ENCODE measurements at places on chromosomes 7 and 10.

DNA sequence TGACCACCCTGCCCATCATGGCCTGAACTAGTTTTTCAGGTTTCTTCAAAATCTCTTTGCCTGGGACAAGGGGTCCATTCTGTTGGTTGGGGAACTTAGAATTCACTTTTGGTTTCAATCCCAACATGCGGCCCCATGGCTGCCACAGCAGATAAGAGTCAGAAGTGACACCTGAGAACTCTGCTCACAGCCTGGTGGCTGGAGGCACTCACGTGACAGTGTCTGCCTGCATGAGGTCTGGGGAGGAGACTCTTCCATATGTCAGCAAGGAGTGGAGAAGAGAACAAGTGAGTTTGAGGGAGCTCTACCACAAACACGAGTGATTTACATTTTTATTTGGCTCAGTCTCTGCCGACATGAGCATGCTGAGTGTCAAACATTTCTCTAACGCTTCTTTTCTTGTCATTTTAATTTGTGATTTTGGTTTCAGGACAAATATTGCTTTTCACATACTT, 370.4 kb downstream of the TNS3 start:
- no peak overlapping the region for H3K4me3 ChIP-seq
- H3K27ac ChIP-seq, result no peak overlapping the region
- H3K27me3 ChIP-seq, result no peaks in the 10 kb centered on the region

DNA sequence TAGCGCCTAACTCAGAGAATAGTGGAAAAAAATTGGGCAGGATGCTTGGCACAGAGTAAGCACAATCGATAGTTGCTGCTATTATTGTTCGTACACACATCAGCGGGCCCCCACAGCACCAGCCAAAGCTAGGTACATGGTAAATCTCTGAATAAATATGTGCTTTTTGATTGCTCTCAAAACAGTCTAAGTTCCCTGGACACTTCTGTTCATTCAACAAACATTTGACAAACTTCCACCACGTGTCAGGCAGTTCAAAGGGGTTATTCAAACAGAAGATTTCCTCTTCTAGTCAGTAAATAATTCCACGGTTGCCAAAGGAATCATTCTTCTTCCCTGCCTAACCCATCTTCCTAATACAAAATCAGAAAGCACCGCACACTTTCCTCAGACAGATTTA, 150.8 kb downstream of the DGKI start:
- DNase-seq, result no peak
- no peaks in the 10 kb centered on the region for H3K36me3 ChIP-seq
- no peaks in the 10 kb centered on the region for H3K27me3 ChIP-seq
- H3K27ac ChIP-seq, result no peak overlapping the region
- H3K4me3 ChIP-seq, result no peak overlapping the region

- H3K27ac ChIP-seq, result no peak overlapping the region
- no peak overlapping the region for H3K4me3 ChIP-seq
- H3K4me1 ChIP-seq, result no peaks in the 10 kb centered on the region
- no peak for DNase-seq
These were observed 10.3 kb downstream of the HTRA1 start for GRCh38 chr10:122471531-122472177.

DNA sequence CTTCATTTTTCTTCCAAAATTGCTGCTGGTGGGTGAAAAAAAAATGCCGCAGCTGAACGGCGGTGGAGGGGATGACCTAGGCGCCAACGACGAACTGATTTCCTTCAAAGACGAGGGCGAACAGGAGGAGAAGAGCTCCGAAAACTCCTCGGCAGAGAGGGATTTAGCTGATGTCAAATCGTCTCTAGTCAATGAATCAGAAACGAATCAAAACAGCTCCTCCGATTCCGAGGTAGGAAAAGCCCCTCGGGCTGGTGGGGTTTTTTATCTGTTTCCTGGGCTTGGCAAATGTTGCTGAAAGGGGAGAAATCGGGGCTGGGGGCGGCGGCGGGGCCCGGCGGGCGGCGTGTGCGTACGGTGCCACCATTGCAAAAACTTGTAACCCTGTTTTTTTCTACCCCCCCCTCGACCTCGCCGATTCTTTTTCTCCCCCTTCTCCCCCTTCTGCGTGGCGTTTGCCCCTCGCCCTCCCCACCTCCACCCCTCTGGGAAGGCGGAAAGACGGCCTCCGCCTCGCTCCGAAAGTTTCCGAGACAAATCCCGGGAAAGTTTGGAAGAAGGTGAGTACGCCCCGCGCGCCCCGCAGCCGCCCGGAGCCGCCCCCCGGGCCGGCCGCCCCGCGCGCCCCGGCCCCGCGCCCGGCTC, 789 bp downstream of the TCF7L2 start:
- peak overlapping the region; percentile 62 for H3K4me3 ChIP-seq
- no peak overlapping the region for H3K27ac ChIP-seq
- DNase-seq, result peak; percentile 18
- no peaks in the 10 kb centered on the region for H3K4me1 ChIP-seq
- no peaks in the 10 kb centered on the region for H3K36me3 ChIP-seq
- H3K27me3 ChIP-seq, result peaks cover 68% of the 10 kb centered on the region

DNA sequence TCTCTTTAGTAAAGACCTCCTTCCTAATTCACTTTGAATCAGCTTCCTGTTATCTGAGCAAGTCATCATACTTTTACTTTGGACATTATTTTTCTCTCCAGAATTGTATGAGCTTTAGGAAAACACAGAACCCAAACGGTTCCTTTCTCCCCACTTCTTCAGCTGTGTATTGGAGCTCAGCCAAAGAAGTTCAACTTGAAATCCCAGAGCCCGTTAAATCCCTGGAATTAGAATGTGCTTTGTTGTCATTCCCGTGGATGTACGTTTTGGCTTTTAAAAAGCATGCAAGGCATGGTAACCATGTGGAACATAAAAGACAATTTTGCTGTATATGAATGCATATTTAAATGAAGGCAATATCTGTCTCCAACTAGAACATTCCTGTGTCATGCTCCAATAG, 46.6 kb downstream of the AGMO start:
- no peak overlapping the region for H3K27ac ChIP-seq
- no peak overlapping the region for H3K4me3 ChIP-seq
- no peaks in the 10 kb centered on the region for H3K4me1 ChIP-seq
- no peaks in the 10 kb centered on the region for H3K36me3 ChIP-seq
- H3K27me3 ChIP-seq, result no peaks in the 10 kb centered on the region

GRCh38 chr10:80405035-80405434, 3.3 kb upstream of the PRXL2A start:
- no peak overlapping the region for H3K27ac ChIP-seq
- H3K27me3 ChIP-seq, result no peaks in the 10 kb centered on the region
- H3K4me3 ChIP-seq, result no peak overlapping the region
- no peak for DNase-seq
- H3K4me1 ChIP-seq, result no peaks in the 10 kb centered on the region

- no peak overlapping the region for H3K27ac ChIP-seq
- H3K4me1 ChIP-seq, result no peaks in the 10 kb centered on the region
- no peak overlapping the region for H3K4me3 ChIP-seq
- no peak for DNase-seq
- peaks cover 76% of the 10 kb centered on the region for H3K27me3 ChIP-seq
- H3K36me3 ChIP-seq, result no peaks in the 10 kb centered on the region
These were observed 496.2 kb downstream of the DNAJB6 start for GRCh38 chr7:157832866-157833607.

DNA sequence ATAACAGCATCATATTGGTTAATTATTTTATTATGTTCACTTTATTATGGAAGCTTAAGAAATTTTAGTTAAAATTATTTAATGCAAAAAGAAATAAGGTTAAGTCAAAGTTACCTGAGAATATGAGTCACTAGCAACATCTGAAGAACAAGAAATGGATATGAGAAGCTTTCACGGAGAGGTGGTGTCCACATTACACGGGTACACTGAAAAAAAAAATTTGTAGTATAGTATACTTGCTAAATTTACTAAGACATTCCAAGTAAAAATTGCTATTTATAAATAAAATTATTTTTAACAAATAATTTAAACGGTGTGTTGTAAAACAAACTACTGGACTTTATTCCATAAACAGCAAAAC, 63.9 kb downstream of the DPY19L1 start:
- no peak overlapping the region for H3K27ac ChIP-seq
- no peak for DNase-seq
- no peaks in the 10 kb centered on the region for H3K27me3 ChIP-seq
- no peaks in the 10 kb centered on the region for H3K4me1 ChIP-seq
- no peaks in the 10 kb centered on the region for H3K36me3 ChIP-seq

GRCh38 chr7:33757050-33757449, 148.3 kb upstream of the BMPER start:
- no peaks in the 10 kb centered on the region for H3K27me3 ChIP-seq
- H3K27ac ChIP-seq, result no peak overlapping the region
- H3K4me3 ChIP-seq, result no peak overlapping the region
- H3K36me3 ChIP-seq, result no peaks in the 10 kb centered on the region

- H3K36me3 ChIP-seq, result no peaks in the 10 kb centered on the region
- H3K4me3 ChIP-seq, result no peak overlapping the region
- no peaks in the 10 kb centered on the region for H3K4me1 ChIP-seq
These were observed 731.8 kb downstream of the SUGCT start for GRCh38 chr7:40866601-40867000.

GRCh38 chr10:70528741-70529362, 50.3 kb downstream of the PALD1 start:
- no peak overlapping the region for H3K4me3 ChIP-seq
- H3K4me1 ChIP-seq, result no peaks in the 10 kb centered on the region
- no peaks in the 10 kb centered on the region for H3K36me3 ChIP-seq
- H3K27ac ChIP-seq, result no peak overlapping the region

GRCh38 chr10:130003166-130003565, 39.1 kb upstream of the EBF3 start:
- H3K27me3 ChIP-seq, result no peaks in the 10 kb centered on the region
- H3K27ac ChIP-seq, result no peak overlapping the region
- H3K36me3 ChIP-seq, result no peaks in the 10 kb centered on the region
- H3K4me1 ChIP-seq, result no peaks in the 10 kb centered on the region
- H3K4me3 ChIP-seq, result no peak overlapping the region

DNA sequence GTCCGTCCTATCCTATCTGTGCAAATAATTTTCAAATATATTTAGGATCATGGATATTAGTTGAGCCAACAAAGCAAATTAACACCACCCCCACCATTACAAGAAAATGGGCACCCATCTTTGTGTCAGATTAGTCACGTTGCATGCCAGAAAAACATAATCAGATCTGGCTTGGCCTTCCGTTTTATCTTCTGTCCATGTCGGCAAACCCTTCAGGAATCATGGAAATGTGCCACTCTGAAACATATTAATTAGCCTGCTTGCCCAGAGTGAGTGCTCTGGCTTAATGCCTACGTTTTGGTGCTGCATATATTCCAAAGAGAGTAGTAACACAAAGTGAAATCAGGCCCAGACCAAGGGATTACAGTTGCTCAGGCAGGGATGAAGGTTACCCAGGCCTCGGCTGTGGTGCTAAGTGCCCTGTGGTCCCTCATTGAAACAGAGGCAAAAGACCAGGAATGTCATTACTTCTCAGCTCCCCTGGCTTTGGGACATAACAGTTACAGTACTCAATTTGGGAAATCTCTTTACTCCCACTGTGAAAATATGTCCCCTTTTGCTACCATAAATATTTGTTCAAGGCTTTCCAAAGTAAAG, 154.0 kb upstream of the LSM8 start:
- no peaks in the 10 kb centered on the region for H3K36me3 ChIP-seq
- no peak overlapping the region for H3K4me3 ChIP-seq
- DNase-seq, result no peak
- no peak overlapping the region for H3K27ac ChIP-seq
- no peaks in the 10 kb centered on the region for H3K4me1 ChIP-seq
- H3K27me3 ChIP-seq, result no peaks in the 10 kb centered on the region

- no peak overlapping the region for H3K4me3 ChIP-seq
- no peaks in the 10 kb centered on the region for H3K36me3 ChIP-seq
- no peak overlapping the region for H3K27ac ChIP-seq
- no peaks in the 10 kb centered on the region for H3K27me3 ChIP-seq
- no peaks in the 10 kb centered on the region for H3K4me1 ChIP-seq
- DNase-seq, result no peak
These were observed 79.3 kb upstream of the ACBD5 start for GRCh38 chr10:27319752-27320431.

GRCh38 chr7:113698556-113699220, 220.1 kb downstream of the PPP1R3A start:
- H3K27ac ChIP-seq, result no peak overlapping the region
- H3K4me1 ChIP-seq, result no peaks in the 10 kb centered on the region
- H3K36me3 ChIP-seq, result no peaks in the 10 kb centered on the region
- H3K4me3 ChIP-seq, result no peak overlapping the region

DNA sequence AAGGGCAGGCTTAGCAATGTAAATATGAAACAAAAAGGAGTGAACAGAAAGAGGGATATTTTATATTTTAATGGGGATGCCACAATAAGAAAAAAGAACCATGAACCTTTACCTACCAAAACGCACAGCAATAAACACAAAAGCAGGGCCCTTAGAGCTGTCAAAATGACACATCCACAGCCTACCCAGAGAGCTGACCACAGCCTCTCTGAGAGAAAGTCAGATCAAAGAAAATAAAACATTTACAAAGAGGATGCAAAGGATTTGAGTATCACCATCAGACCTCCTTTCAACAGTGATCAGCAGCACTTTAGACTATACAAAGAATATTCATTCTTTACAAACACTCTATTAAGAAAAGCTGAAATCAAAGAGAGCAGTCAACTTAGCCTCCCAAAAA, 52.9 kb downstream of the ERCC6 start:
- DNase-seq, result no peak
- no peaks in the 10 kb centered on the region for H3K27me3 ChIP-seq

DNA sequence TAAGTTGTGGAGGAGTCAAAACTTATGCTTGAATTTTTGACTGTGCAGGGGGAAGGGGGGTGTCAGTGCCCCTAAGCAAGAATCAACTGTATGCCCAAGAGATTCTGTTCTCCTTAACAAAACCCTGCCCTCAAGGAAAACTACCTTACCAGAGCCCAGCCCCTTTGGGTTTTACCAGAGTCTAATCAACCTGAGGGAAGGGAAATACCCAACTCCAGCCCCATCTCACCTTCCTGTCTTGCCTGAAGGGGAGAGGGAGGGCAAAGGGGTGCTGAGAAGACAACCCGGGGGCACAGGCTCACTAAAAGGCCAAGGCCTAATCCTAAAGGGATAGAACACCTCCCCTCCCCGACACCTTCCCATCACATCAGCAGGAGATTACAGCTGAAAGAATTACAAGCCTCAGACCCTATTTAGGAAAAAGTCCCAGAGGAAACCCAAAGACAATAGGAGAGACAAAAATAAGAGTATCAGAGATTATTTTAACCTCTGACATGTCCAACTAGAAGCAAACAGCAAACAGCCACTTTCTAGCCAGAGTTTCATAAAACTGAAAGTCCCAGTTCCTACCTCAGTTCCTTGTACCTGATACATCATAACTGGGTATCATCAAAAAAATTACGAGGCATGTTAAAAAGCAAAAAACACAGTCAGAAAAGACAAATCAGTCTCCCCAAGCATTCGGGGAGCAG, 26.8 kb upstream of the C7orf33 start:
- peak; percentile 28 for DNase-seq
- no peaks in the 10 kb centered on the region for H3K27me3 ChIP-seq
- H3K4me1 ChIP-seq, result peaks cover 42% of the 10 kb centered on the region
- H3K4me3 ChIP-seq, result peak overlapping the region; percentile 62
- no peaks in the 10 kb centered on the region for H3K36me3 ChIP-seq
